Activated CD4-positive, alpha-beta T cell treated with anti-CD3 and anti-CD28 coated beads, Interleukin-10, Interleukin-2, amounts not matched to agents 100 ng/mL and 50 ng/mL, durations not matched to agents 16 hours and 8 hours (primary cell): ENCODE measurements at places on chromosomes 2 and 18.

- no peak for DNase-seq
Observed at GRCh38 chr2:121085801-121086200, 199.2 kb downstream of the TFCP2L1 start.

GRCh38 chr2:96869281-96869821 lies 529 bp downstream of the SEMA4C start:
- no peak for DNase-seq

DNA sequence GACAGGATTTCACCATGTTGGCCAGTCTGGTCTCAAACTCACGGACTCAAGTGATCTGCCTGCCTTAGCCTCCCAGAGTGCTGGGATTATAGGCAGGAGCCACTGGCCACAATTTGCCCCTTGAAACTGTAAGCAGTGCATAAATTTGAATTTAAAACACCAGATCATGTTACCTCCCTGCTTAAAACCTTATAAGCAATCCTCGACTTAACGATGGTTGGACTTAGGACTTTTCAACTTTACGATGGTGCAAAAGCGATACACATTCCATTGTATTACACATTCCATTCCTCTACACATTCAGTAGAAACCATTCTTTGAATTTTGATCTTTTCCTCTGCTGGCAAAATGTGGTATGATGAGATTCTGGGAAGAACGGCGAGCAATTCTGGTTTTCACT lies 23.2 kb upstream of the EFR3B start:
- no peak for DNase-seq

DNA sequence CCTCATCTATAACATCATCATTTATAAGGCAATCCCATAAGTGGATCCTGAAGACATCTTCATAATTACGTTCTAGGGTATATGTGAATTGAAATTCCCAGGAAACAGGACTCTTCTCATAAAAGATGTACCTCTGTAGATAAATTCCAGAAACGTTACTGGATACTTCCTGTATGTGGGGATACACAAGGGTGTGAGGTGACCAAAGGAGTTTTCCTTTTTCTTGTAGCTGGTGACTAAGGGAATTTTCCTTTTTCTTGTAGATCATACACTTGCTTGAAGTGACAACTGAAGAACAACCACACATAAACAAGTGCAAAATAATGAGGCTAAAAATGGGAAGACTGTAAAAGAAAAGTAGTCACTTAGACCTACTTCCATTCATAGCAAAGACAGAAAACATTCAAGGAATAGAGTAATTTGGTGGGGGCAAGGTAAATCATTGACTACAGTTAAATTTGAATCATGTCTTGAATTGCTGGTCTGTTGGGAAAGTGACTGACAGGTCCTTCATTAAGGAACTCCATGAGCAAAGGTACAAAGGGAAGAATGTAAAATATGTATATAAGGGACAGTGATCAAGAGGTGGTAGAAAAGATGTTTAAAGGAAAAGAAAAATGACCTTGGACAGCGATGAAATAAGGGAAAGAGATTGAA lies 53.2 kb upstream of the UBE2E3 start:
- no peak for DNase-seq

DNA sequence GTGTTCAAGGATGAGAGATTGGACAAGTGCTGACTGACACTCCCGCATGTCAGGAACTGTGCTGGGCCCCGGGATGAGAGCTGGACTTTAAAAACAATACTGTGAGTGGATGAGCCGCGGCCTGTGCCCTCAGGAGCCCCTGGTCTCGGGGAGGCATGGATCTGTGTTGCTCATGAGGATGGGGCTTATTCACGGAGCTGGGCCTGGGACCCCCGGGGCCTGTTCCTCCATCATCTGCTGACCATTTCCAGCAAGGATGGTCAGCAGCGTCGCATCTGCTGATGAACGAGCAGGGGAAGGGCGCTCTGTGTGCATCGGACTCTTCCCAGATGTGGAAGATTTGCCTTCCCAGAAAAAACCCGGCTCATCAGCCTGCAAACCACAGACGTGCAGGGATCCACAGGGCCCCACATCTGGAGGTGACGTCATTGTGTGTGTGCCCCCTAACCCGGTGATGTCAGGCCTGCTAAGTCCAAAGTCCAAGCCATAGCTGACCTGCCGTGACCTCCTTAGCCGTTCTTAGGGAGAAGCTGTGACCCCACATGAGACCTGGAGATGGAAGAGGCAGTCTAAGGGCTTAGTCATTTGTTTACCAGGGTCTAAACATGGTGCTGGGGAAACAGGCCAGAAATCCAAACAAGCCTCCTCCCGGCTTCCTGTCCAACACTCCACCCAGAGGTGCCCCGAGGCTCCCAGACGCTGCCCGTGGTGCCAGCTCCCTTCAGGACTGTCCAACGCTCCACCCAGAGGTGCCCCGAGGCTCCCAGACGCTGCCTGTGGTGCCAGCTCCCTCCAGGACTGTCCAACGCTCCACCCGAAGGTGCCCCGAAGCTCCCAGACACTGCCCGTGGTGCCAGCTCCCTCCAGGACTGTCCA lies 143.9 kb downstream of the PXDN start:
- no peak for DNase-seq

DNA sequence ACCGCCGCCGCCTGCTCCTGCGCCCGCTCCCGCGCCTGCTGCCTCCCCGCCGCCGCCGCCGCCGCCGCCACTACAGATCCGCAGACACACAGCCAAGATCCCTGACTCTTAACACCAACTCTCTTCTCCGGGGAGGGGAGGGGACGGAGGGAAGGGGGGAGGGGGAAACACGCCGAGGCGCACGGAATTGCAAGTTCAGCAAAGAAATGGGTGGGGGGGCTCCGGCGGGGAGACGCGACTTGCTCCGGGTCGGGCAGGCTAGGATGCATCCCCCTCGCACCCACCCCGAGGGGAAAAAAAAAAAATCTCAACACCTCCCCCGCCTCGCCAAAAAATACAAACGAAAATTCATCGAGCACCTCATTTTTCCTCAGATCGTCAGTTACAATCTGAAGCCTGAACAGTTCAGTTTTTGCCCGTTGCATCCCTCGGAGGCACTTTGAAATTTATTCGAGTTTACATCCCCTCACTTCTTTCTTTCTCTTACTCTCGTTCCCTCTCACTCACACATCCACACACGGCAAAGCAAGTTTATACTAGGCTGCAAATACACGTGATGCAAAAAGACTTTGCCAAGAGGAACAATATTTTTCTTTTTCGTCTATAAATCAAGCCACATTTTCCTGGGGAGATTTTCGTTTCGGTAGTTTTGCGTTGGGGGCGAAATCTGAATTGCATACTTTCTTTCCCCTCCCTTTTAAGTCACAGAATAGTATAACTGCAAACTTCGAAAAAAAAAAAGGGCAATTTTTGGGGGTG lies at the start of gene TCF4:
Gene TCF4, minus strand, starts transcription at position 82 of the 759 bp plus-strand sequence. CDS start 1,076 bp downstream, outside the sequence.
- peak; percentile 32 for DNase-seq

DNA sequence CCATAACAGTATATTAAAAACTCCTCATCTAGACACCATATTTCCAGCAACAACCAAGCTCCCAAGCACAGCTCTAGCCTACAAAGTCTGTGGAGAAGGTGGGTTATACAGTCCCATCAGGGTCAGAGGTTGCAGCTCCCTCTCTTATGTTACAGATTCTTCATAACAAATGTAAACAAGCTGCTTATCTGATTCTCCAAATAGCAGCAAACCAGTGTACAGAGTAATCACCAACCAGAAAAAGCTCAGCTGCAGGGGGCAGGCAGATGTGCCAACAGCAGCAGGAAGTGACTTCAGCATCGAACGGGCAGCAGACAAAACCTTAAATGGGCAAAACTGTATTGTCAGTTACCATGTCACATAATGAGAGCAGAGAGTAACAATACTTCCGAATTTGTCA lies 52.9 kb upstream of the NABP1 start:
- DNase-seq, result peak; percentile 56

GRCh38 chr2:85893428-85894258 lies 4.9 kb upstream of the ST3GAL5 start:
- DNase-seq, result no peak

GRCh38 chr2:27123302-27124150 lies at the start of gene ABHD1:
Gene ABHD1, plus strand, starts transcription at chr2:27123815. Its CDS starts 134 bp downstream, at chr2:27123949.
- peak; percentile 55 for DNase-seq

- no peak for DNase-seq
Observed at GRCh38 chr2:46488389-46488788, 9.0 kb downstream of the TMEM247 start.

GRCh38 chr18:62399781-62400308 lies 74.7 kb downstream of the TNFRSF11A start:
- DNase-seq, result peak; percentile 46

DNA sequence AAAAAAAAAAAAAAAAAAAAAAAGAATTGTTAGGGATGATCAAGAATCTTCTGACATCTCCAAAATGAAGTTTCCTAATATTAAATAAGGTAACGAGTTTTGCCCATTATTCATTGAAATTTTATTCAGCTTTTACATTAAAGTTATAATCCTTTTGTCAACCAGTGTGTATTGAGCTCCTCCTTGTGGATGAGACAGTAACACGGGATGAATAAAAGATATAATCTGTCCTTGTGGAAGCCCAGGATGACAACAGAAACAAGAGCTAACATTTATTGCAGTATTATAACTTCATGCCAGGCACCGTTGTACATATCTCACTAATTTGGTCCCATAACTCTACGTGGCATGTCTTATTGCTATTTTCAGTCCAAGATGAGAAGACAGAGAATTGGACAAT lies 33.4 kb upstream of the SERPINB7 start:
- no peak for DNase-seq

DNA sequence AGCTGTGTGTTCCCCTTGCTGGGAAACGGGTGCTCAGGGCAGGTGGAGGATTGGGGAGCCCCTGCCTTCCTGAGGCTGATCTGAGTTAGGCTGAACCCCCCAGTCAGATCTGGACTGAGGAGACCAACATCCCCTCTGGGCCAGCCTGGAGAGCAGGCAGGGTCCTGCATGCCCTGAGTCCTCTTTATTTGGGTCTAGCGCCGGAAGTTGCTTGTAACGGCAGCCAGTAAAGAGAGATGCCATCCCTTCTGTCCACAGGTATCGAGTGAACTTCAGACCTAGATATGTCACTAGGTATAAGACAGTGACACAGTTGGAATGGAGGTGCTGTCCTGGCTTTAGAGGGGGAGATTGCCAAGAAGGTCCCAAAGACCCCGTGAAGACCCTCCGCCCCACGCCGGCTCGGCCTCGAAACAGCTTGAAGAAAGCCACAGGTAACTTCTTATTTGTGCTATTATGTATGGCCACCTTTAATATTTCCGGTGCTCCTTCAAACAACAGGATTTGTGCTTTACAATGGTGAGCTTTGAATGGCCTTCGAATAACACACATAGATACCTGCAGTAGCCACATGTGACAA lies 38.0 kb downstream of the EMILIN2 start:
- DNase-seq, result no peak

GRCh38 chr2:95044601-95045000 lies 19.1 kb downstream of the MAL start:
- no peak for DNase-seq

DNA sequence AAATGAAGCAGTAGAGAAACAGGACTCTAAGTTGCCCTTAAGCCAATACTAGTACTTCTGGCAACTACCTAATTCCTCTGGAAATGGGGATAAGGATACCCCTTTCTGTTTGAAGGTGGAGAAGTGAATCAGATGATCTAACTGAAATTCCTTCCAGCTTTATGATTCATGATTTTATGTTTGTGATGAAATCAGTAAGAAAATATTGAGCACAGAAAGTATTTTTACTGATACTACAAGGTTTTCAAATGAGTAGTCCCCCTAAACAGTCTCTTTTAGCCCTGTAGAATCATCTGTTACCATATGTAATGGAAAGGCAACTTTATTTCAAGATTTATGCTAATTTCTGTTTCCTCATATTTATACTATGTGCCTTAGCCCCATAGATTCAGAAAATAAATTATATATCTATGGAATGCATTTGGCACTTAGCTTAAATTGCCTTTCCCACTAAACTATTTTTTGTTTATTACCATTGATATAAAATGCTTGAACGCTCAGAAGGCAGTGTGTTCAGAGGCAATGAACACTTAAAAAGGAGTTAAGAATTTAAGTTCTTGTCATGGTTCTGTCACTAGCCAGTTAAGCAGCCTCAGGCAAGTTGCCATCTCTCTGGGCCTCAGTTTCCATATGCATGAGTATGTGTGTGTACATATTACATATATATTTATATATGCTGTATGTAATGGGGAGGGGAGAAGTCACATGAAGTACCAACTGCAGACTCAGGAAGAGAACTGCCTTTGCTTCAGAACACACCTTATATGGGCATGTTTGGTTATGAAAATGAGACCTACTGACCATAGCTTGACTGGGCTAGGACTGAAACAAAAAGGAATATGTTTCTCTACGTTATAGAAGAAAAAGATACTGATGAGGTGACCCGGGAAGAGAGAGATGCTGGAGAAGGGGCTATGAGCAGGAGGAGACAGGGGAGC lies 97.7 kb downstream of the CDC42EP3 start:
- peak; percentile 24 for DNase-seq

DNA sequence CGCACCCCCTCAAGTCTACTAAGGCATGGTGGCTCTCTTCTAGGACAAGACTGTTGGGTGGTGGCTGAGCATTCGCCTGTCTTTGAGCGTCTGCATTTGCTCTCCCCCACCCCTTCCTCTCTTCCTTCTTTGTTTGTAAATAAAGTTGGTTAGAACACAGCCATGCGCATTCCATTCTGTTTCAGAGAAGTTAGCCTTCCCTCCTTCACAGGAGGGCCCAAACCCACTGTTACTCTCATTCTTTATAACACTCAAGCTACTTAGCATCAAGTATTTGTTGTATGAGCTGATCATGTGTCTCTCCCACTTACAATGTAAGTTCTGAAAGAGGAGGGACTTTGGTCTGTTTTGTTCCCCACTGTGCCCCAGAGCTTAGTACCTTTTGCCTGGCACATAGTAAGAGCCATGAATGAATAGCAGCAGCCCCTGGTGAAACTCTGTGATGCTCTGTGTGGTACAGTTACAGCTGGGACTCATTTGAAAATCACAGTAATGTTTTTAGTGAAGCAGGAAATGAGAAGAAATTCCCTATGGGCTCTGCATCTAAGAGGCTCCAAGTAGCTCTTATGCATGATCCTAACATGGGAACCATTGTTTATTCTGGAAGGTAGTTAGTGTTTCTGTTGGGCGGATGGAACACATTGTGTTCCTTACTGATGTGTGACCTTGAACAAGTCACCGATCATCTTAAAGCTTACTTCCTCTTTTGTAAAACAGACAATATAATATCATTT lies 7.7 kb downstream of the MGAT5 start:
- no peak for DNase-seq

DNA sequence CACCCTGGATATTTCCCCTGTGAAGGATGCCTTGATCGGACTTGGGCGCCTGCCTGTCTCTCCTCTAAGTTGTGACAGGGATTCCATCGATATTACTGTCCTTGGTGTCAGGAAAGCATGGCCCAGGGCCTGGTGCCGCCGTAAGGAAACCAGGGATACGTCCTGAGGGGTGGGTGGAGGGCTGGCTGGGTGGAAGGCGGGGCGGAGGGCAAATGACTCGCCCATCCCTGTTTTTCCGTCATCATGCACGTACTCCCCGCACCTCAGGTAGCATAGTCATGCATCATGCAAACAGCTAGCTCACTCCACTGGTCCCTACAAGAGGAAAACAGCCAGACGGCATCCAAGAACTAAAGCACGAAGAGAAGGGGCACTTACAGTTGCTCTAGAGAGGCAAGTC lies 57.1 kb downstream of the PXDN start:
- no peak for DNase-seq
